Fibroblast of villous mesenchyme (primary cell): ENCODE measurements at places on chromosomes 6 and 20. TPM values are rescaled to one million over a fixed set of nuclear protein-coding genes. Genes with fewer than 3 reads are reported as not detected.

The ECT2L gene
- total RNA-seq = not detected in 2 replicates

DNA sequence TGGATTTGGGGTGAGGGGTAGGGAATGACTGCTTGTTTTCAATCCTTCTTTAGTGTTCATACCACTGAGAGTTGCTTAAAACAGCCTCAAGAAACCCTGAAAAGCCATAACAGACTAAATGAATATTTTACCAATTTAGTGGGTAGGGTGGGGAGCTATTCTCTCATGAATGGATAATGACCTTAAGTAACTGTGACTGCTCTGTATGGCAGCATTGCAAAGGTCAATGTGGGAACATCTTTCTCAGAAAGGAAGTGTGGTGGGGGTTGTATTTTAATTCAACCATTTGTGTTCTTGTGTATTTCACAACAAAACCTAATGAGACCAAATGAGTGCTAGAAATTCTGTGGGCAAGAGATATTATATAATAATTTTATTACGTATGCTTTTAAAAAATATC, 55.7 kb downstream of the PHACTR2 start:
- DNase-seq = no peak

The GGTLC1 gene
- total RNA-seq = not detected in 2 replicates

GRCh38 chr6:42321976-42322375, 104.3 kb upstream of the MRPS10 start:
- DNase-seq = no peak

The SPTLC3 gene
- total RNA-seq = under 0.01 and 0.97 TPM in 2 replicates
